MG63 (cell line): ENCODE measurements at places on chromosomes 2 and 18. TPM values are rescaled to one million over a fixed set of nuclear protein-coding genes. Genes with fewer than 3 reads are reported as not detected.

Gene TAF4B
- total RNA-seq = 3.7 and 5.7 TPM in 2 replicates

Gene TCF23
- total RNA-seq = not detected in 2 replicates

Gene KYNU
- total RNA-seq = 0.82 TPM in 1 of 2 replicates, not detected in the other

Gene GRHL1
- 0.46 TPM in 1 of 2 replicates, not detected in the other for total RNA-seq

Gene POTEC
- total RNA-seq = not detected in 2 replicates

Gene LAMA1
- 1.1 and 1.6 TPM in 2 replicates for total RNA-seq

Gene SEPTIN2
- total RNA-seq = 348 and 489 TPM in 2 replicates

Gene TFCP2L1
- total RNA-seq = 0.03 TPM in 1 of 2 replicates, not detected in the other

DNA sequence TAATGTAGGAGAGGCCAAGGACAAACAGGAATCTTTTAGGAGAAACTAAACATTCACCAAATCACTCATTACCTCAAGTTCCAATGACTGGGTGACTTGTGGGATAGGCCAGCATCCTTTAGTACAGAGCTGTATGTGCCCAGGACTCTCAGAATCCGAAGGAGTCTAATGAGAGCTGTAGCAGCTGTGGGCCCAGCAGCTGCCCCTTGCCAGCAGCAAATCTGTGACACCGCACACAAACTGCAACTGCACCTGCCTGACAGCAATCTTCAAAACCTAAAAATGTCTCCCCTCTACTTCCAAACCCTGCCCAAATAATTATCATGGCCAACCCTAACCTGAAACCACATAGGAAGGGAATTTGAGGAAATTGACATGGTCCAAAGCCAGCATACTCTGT is 44.5 kb upstream of the ACVR2A start:
- no peak for DNase-seq

- no peak for DNase-seq
Measured at GRCh38 chr2:203279288-203279687, 40.5 kb downstream of the CYP20A1 start.

DNA sequence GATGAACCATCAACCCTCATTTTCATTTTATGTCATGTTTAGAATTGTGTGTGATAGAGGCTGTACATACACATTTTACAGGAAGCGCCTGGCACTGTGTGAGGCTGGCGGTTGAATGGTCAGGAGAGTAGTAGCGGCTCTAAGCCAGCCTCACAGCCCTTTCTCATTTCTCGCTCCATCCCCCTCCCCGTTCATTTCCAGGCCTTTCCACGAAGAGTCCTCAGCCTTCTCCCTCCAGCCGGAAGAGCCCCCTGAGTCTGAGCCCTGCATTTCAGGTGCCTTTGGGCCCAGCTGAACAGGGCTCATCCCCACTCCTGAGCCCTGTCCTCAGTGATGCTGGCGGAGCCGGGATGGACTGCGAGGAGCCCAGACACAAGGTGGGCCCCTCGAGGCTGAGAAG is 51.8 kb downstream of the STK25 start:
- no peak for DNase-seq

- DNase-seq = no peak
Measured at GRCh38 chr2:216657980-216658379, 24.8 kb downstream of the IGFBP2 start.

DNA sequence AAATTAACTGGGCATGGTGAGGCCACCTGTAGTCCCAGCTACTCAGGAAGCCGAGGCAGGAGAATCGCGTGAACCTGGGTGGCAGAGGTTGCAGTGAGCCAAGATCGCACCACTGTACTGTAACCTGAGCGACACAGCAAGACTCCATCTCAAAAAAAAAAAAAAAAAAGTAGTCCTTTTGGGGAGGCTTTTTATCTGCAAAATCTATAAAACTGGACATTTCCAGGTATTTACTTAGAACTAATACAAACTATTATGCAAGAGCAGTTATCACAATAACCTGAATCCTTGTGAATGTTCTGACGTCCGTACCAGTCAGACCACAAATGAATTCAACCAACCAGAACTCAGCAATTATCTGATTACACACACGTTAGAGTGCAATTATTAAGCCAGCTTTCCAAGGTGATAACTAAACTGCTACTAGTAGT is 8.8 kb upstream of the RAPH1 start:
- DNase-seq = no peak

DNA sequence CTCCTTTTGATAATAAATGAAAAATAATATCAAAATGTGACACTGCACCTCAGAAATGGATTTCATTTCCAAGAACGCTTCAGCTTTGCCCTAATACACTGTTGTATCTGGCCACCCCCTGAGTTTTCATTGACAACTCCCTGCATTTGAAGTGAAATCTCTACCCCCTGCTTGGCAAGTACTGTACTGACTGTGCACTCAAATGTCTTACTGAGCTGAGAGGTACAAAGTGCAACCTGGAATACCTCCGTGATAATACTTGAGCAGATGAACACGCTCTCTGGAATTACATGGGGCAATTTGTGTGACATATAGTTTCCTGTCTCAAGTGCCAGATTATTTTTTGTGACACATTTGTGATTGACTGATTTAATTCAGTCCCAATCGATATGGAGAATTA is 231.1 kb downstream of the LRP1B start:
- DNase-seq = no peak

- DNase-seq = no peak
Measured at GRCh38 chr2:178047391-178047790, 25.2 kb downstream of the PDE11A start.

- DNase-seq = no peak
Measured at GRCh38 chr18:9631814-9632496, 17.6 kb upstream of the PPP4R1 start.

DNA sequence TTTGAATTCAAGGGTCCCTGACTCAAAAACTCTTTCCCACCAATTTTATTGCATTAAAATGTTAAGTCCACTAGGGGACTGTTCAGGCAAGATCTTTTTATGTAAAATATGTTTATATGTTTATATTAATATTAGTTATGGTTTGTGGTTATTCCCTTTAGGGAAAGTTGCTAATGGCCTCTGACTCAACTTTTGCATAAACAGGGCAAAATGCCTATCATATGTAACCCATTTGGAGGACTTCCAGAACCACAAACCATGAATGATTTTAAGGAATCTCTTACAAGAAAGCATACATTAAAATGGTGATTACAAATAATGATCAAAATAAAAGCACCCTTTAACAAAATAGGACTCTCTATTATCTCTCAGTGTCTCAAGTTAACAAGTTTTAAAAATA is 1484.5 kb upstream of the ZEB2 start:
- no peak for DNase-seq

GRCh38 chr18:9871244-9871746 is 14.5 kb upstream of the TXNDC2 start:
- DNase-seq = no peak

DNA sequence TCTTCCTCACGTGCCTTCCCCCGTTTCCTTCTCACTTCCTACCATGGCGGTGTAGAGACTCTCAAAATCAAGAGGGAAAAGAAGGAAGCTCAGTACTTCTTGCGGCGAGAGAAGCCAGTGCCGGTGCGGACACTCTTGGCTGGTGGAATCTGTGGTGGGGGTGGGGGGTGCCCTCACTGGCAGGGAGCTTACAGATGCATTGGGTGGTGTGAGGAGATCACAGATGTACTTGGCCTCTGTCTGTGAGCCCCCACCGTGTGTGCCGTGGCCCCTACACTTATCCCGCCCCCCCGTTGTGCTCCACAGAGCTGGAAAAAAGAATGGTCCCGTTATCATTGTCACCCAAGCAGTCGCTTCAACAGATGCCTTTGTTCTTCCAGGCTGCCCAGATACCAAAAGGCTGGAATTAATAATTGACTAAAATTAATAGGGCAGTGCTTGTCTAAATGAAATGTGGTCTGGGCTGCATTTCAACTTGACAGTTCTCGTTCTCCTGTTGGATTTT is 79.8 kb downstream of the VAPA start:
- no peak for DNase-seq

- DNase-seq = no peak
Measured at GRCh38 chr2:179429060-179429471, 164.4 kb upstream of the SESTD1 start.

DNA sequence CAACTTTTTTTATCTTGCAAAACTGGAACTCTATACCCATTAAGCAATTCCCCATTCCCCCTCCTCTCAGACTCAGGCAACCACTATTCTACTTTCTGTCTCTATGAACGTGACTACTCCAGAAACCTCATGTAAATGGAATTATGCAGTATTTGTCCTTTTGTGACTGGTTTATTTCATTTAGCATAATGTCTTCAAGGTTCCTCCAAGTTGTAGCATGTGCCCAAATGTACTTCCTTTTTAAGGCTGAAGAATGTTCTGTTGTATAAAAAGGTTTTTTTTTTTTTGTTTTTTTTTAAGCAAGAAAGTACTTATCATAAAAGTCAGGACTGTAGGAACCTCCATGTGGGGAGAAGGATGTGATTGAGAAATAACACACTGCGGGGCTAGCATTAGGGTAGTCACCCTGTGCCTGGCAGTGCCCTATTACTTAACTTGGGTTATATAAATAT is 262.9 kb upstream of the FBXO11 start:
- DNase-seq = no peak

DNA sequence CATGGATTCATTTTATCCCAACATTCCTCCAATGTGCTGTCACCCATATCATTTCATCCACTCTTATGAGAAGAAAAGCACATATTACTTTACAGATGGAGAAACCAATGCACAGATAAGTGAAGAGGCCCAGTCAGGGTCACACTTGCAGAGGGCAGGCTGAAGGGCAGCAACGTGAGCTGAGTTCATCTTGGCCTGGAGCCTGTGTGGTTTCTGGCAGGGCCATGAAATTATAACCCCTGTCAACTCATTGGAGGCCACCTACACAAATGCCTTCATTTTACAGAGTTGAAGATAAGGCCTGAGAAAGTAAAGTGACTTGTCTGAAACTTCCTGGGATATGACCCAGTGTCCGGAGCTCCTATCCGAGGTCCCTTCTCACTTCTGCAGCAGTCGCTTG is 88.4 kb upstream of the NRP2 start:
- DNase-seq = no peak

DNA sequence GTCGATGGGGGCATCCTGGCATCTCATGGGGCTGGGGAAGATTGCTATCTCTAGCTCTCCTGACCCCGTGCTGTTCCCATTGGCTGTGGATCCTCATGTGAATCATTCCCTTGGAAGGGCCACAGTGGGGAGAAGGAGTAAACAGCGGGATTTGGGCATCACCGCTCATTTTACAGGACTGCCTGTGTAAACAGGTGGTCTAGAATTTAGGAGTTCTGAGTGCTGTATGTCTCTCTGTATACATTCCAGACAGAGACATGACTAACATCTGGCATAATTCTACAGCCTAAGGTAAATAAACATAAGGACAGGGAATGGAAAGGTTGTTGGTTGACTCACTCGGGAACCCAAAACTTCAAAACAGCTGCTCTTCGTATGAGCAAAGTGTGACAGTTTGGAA is 92.7 kb downstream of the COPS8 start:
- DNase-seq = peak; percentile 94

DNA sequence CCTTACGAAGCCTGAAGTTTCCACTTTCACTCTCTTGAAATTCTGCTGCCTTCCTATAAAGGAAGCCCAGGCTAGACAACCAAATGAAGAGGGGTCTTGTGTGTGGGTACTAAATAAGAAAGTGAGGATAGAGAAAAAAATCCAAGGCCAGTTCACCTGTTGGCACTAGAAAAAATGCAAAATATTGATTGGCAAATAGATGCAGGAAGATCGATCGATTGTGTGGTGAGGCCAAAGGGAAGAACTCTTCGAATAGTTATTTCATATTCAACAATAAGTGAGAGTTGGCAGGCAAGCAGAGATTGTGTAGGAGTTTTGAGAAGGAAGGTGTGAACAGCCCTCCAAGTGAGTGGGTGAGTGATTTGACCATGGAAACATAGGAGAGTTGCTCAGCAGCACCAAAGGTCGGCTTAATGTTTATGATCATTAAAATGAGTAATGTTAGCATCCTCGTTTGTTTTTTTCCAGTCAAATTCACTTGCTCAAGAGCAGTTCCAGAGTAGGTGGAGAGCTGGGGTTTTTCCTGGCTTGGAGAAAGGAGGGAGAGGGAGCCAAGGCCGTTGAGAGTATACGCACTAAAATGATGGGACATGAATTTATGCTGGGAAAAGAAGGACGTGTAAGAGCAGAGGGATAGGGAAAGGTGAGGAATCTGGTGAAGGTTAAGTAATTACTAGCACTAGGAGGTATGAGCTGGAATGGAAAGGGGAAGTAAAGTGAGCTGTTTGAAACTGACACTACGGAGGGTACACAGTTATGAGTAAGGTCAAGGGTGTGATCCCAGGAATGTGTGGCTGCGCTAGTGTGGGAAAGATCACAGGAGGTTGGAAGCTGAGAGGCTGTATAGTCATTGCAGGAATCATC is 1.1 kb upstream of the NAPG start:
- peak; percentile 49 for DNase-seq

- DNase-seq = no peak
Measured at GRCh38 chr2:25377822-25378421, 36.2 kb upstream of the DNMT3A start.

DNA sequence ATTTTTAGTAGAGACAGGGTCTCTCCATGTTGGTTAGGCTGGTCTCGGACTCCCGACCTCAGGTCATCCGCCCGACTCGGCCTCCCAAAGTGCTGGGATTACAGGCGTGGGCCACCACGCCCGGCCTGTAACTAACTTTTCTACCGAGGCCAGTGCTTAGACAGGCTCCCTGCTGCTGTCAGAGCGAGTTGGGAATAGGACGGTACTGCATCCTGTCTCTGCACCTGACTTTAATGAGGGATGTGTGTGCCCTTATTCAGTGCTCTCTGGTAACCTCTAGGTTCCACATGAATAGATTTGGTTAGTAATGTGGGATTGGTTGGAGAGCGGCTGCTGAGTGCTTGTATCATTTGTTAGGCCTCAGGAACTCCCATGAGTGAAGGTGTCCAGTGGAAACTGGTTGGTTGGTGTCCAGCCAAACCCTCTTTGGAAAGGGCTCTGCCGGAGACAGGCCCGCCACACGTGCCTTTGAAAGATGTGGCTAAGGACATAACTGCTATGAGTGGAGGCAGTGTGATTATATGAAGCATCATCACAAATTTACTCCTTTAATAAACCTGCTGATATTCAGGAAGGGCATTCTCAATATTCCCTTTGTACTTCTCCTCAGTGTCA is 36.6 kb downstream of the MYOM1 start:
- no peak for DNase-seq

- DNase-seq = no peak
Measured at GRCh38 chr2:238090887-238091286, 9.3 kb upstream of the ESPNL start.
